CD4-positive, alpha-beta T cell treated with Interleukin-12 subunit alpha and Interleukin-12 subunit beta, for 1 hour (primary cell): ENCODE measurements at places on chromosomes 4 and X.
A peak's percentile ranks its signal among the peaks of the same experiment; 100 is the strongest.

GRCh38 chrX:130110379-130111219 is at the start of gene ELF4:
TSS of gene ELF4 (minus strand) at chrX:130110497. CDS start at chrX:130081330, 29,167 bp downstream.
- peak; percentile 64 for DNase-seq

DNA sequence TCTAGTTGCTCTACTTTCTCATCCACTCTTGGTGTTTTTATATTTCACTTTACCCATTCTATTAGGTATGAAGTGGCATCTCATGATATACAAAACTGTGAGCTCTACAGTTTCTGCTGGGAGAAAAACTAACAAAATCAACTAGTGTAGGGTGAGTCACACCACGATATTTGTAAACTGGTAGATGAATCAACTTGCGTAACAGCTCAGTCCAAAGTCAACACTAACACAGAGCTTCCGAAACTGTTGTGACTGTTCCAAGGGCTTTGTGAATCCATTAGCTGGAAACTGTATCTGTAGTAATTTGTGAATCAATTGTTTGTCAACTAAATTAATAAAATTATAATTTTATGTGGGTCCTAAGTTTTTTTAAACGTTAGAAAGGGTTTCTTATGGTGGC is 119.8 kb upstream of the TSPAN5 start:
- DNase-seq: no peak

DNA sequence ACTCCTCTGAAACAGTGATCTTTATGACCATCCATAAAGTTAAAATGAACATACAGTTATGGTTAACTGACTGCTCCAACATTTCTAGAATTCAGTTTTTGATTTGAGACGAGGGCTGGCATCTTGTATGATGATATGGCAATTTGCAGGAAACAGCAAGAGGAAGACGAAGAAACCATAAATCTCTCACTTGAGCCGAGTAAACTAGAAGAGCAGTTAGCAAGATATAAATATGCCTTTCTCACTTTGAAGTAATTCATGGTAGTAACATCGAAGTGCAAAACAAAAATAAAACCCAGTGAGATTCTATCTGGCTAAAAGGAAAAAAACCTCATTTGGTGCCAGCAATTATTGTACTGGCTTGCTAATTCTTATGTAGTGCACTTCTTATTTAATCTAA is 139.0 kb upstream of the SPRY1 start:
- no peak for DNase-seq

DNA sequence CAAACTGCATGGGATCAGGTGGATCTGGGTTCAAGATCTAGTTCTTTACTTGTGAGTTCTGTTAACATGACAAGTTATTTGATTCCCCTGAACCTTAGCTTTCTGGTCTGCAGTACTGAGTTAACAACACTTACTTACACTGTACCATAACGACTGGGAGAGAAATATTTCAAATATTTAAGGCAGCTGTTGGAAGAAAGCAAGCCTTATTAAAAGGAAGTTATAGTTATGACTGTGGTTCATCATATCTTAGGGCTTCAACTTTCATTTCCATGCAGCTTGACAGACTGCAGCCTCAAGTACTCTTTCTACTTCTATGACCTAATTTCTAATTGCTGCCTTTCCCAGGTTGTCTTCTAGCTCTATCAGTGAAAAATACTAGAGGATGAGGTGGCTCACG is 40.0 kb upstream of the PDGFRA start:
- no peak for DNase-seq

GRCh38 chr4:38788317-38788716 is 5.5 kb upstream of the TLR10 start:
- DNase-seq: no peak

- peak; percentile 20 for DNase-seq
Observed at GRCh38 chr4:83266689-83267088, 17.9 kb downstream of the COQ2 start.

DNA sequence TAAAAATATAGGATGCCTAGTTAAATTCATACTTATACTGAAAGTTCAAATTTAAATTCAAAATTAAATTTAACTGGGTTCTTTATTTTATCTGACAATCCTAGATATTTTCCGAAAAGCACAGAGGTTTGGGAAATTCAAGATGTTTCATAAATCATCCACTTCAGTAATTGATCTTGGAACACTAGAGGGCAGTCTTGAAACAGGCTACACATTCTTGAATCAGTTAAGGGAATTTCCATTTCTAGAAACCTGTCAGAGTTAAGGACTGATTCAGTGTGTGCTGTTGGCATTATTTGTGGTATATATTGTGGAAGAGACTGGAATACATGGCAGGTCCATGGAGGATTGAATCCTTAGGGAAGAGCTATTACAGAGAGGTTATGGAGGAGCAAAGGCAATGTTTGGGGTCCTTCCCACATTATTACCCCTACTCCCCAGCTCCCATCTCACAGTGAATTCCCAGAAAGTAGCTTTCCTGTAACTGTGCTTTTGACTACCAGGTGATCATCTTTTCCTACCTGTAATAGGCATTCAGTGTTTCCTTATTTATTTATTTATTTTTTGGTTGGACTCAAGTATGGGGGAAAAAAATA is 92.9 kb downstream of the EGF start:
- peak; percentile 67 for DNase-seq

- no peak for DNase-seq
Observed at GRCh38 chr4:128571747-128572146, 237.8 kb upstream of the JADE1 start.

DNA sequence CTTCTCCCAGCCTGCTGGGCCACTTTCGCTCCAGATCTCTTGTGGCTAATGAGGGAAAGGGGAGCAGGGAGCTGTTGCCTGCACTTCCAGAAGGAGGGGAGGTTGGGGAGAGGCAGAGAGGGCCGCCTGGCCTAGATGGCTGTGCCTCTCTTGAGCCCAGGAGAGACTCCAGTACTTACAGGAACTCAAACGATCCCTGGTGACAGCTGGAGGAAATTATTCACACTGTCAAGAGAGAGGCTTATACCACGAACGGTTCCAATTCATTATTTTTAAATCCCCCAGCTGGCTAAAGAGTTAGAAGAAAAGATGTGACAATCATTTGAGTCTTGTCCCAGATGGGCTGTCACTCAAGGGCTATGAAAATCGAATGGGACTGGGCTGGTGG is 96.1 kb downstream of the PHKA2 start:
- no peak for DNase-seq

- no peak for DNase-seq
Observed at GRCh38 chrX:120719622-120720021, 89.8 kb upstream of the C1GALT1C1 start.

- no peak for DNase-seq
Observed at GRCh38 chr4:1045193-1045594, 33.8 kb downstream of the FGFRL1 start.

GRCh38 chrX:29841750-29842149 is 373.6 kb upstream of the MAGEB2 start:
- no peak for DNase-seq

DNA sequence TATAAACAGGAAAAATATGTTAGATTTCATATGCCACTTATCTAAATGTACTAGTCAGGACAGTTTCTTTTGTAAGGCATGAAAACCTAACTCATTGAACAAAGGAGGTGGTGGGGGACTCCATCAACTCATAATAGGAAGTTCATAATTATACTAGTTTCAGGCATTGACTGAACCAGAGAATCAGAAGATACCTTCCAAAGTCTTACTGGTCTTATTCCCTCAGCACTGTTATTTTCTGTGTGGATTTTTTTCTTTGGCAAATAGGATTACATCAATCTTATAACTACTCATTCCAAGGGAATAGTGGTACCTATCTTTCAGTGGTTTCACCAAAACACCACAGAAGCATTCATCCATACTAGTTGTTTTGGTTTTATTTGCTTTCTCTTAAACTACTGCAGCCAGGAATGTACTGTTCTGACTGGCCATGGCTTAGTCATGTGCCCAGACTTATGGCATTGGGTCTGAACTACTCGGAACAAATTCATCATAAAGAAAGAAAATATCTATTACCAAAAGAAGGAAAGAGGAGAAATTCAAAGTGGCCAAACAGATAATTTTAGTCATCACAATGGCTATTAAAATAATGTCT is 273.9 kb downstream of the ARAP2 start:
- DNase-seq: no peak

- no peak for DNase-seq
Observed at GRCh38 chr4:148831945-148832344, 389.7 kb upstream of the NR3C2 start.

GRCh38 chr4:57159866-57160265 is 49.7 kb upstream of the IGFBP7 start:
- no peak for DNase-seq

GRCh38 chr4:144649646-144650045 is 3.7 kb downstream of the HHIP start:
- DNase-seq: no peak
